ENCODE measurements at places on chromosomes 16 and 17.
A peak's percentile ranks its signal among the peaks of the same experiment; 100 is the strongest.

- no peak for DNase-seq
Observed at GRCh38 chr17:72887917-72888316, 204.6 kb downstream of the SLC39A11 start.

DNA sequence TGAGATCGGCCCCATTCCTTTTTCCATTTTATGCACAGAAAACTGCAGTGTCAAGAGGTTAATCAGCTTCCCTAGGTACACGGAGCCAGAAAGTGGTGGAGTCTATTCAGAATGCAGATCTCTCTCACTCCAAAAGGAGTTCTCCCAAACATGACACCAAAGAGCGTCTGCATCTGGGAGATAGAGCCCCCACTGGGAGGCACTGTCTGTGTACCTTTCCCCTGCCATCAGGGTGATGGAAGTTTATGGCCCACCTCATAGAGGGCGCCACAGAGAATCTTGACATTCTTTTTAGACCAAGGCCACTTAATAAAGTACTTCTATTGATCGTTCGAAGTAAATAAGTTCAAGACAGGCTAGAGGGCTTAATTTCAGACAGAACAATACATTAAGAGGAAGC, 493.7 kb upstream of the ERCC4 start:
- no peak for DNase-seq

GRCh38 chr16:35308674-35309073, 1849.3 kb downstream of the TP53TG3F start:
- DNase-seq, result no peak

- no peak for DNase-seq
Observed at GRCh38 chr16:47995354-47995753, 160.4 kb downstream of the ABCC12 start.

DNA sequence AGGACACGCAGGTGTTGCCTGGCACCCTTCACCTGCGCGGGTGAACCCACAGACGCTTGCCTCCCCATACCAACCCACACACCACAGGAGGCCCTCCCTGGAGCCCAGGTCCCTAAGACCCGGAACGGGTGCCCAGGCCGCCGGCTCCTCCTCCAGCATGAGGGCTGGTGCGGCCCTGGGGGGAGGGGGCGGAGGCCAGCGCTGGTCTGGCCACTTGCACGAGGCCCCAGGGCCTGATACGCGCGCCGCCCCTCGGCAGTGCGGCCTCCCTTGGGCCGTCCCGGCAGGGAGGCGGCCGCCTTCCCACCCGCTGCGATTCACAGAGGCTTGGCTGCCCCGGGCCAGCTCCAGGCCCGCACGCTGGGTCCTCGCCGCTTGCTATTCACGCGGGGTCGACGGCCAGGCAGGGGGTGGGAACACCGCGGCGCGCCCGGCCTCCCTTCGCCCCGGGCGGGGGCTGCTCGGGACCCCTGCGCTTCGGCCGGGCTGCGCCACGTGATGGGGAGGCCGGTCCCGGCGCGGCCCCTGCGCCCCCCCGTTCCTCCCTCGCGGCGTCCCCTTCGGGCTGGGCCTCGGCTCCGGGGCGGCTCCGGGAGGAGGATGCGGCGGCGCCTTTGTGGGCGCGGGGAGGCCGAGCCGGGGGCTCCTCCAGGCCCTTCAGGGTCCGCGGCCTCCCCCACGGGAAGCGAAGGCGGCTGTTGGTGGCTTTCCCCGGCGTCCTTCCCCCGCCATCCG, 685 bp downstream of the FASN start:
- DNase-seq, result peak; percentile 53

DNA sequence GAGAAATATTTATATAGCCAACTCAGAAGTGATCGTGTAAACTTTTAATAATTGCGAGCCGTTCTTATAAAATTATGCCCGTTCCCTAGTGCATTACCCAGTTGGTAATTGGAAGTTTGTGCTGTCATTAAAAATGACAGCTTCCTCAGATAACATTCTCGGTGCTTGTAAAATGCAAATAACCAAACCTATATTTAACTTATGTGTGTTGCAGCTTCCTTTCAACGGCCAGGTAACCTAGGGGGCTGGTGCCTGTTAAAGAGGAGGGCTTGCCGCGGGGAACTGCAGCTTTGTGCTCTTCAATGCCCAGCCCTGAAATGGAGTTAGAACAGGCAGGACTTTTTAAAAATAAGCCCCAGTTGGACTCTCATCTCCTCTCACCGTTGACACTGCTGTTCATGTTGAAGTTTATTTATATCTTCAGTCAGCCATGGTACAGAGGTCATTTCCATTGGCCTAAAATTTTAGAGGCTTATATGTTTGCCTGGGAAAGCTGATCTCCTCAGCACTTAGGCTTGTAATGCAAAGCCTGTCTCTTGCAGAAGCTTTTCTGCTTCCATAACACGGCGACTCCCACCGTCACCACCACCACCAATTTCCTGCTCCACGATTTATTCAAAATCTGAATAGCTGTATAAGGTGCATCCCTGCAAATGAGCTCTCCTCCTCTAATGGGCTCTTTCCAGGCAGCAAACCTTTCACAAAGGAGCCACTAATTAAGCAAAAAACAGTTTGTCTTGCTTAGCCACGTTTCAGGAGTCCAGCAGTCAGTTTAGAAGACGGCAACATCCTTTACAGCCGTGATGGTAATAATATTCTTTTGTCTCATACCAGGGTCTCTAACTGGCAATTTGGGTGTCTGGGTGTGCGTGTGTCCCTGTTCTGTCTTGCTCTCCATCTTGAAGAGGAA, 74.7 kb downstream of the RPA1 start:
- DNase-seq, result no peak

DNA sequence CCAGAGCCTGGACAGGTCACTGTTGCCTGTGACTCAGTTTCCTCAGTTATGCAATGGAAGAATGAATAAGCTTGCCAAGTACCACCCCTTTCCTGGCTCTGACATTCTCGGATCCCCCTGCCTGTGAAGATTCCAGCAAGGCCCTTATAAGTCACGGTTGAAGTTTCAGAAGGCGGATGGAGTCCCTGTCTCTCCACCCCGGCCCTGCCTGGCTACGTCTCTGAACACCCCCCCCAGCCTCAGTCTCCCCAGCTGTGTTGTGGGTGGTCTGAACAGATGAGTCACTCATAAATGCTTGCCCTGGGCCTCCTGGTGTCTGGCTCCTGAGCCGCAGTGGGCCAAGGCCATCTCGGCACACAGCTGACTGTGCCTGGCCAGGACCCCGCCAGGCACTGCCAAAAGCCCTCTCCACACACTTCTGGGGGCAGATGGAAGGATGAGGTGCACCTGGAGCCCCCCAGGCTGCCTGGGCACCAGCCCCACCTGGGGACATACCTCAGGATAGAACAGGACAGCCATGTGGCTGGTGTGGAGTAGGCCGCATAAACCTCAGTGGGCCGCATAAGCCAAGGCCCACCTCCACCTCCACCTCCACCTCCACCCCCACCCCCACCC, 15.4 kb downstream of the VASN start:
- DNase-seq, result no peak

DNA sequence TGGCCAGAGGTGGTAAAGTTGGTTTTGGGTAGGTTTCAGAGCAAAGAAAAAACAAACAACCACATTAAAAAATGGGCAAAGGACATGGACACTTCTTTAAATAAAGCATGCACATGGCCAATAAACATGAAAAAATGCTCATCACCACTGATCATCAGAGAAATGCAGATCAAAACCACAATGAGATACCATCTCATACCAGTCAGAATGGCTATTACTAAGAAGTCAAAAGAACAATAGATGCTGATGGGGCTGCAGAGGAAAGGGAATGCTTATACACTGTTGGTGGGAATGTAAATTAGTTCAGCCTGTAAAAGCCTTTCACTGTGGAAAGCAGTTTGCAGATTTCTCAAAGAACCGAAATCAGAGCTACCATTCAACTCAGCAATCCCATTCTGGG, 598.4 kb upstream of the SOX9 start:
- no peak for DNase-seq

- no peak for DNase-seq
Observed at GRCh38 chr17:4641297-4642195, at the start of gene ALOX15. ALOX15 (minus strand) TSS chr17:4641678; CDS start chr17:4641651, 27 bp downstream.

- DNase-seq, result no peak
Observed at GRCh38 chr16:8776129-8776584, 21.3 kb downstream of the TMEM186 start.
